ENCODE measurements at places on chromosomes 2 and 18. TPM values are rescaled to one million over a fixed set of nuclear protein-coding genes. Genes with fewer than 3 reads are reported as not detected.

TSPYL6 gene
- total RNA-seq, result 8.8 TPM

VAMP8 gene
- 149 TPM for total RNA-seq

NFE2L2 gene
- total RNA-seq, result 64.8 TPM

GRCh38 chr2:213016984-213017351 is 134.4 kb downstream of the IKZF2 start:
- DNase-seq, result no peak

GRCh38 chr2:19207452-19207851 is 151.0 kb downstream of the OSR1 start:
- no peak for DNase-seq

- DNase-seq, result no peak
Observed at GRCh38 chr2:28995765-28996750, 15.0 kb downstream of the TOGARAM2 start.

ATOH8 gene
- total RNA-seq, result not detected

GRCh38 chr2:55869637-55870325 is 53.8 kb downstream of the EFEMP1 start:
- DNase-seq, result no peak

- DNase-seq, result no peak
Observed at GRCh38 chr18:62720048-62720447, 4.7 kb downstream of the PHLPP1 start.

GRCh38 chr18:26545335-26546123 is 2.8 kb downstream of the KCTD1 start:
- DNase-seq, result no peak

GRCh38 chr2:136091899-136092298 is 26.1 kb downstream of the CXCR4 start:
- no peak for DNase-seq

- no peak for DNase-seq
Observed at GRCh38 chr2:173572848-173573247, 218.2 kb downstream of the CDCA7 start.

DNA sequence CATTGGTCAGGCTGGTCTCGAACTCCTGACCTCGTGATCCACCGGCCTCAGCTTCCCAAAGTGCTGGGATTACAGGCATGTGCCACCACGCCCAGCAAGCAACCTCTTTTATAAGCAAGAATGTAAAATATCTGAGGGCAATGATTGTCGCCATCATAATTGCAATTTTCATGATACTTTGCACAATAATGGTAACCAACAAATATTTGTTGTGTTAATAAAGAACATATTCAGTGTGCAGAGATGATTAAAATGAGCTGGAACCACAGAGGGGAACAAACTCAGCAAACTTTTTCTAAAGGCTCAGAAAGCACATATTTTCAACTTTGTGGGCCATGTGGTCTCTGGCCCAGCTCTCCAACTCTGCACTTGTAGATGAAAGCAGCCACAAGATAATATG is 115.2 kb upstream of the SIX2 start:
- no peak for DNase-seq

SLC8A1 gene
- not detected for total RNA-seq

BOLA3 gene
- total RNA-seq, result 164 TPM

POLR1A gene
- total RNA-seq, result 72.1 TPM

DNA sequence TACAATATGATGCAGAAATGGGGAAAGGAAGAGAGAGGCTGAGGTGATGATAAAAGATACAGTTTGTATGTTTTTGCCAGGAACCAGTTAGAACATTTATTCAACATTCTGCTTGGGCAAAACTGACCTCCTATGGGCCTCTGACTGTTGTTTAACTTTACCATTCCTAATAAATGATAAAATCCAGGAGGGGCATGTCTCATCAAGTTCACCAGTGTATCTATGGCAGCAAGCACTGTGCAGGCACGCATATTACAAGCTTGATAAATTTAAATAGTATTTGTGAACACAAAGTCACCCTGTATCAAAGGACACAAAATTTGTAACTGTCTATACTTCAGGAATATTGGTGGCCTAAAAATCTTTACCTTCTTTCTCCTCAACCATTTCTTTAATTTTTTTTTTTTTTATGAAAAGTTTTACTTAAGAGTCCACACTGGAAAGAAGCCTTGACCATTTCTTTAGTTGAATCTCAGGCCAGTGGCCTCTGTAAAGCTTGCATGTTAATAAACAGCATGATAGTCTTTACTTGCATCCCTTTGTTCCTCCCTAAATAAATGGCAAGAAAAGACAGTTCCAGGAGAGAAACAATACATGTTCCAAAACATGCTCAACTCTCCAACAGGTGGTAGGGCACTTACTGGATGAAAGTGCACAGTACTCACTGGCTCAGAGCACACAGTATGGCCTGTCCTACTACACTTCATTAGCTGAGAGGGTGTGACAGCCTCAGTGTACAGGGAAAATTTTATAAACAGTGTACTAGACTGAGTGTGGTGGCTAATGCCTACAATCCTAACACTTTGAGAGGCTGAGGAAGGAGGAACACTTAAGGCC is 52.3 kb downstream of the SOS1 start:
- no peak for DNase-seq

GRB14 gene
- not detected for total RNA-seq

DNA sequence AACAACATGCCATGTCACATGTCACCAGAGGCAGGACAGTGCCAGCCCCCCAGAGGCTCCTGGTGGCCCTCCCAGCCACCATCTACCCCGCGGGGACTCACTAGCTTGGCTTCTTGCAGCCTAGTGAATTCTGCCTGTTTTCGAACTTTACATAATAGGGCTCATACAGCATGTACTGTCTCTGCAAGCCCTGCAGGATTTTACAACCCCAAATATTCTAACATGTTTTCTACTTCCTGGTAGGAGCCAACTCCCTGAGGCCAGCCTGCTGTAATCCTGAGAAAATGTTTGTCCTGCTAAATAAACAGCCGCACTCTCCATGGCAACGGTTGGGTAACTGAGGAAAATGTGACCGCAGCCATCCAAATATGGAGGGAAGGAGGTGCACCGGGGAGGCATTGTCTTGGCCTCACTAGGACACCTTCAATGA is 2.7 kb downstream of the PER2 start:
- DNase-seq, result no peak

DNA sequence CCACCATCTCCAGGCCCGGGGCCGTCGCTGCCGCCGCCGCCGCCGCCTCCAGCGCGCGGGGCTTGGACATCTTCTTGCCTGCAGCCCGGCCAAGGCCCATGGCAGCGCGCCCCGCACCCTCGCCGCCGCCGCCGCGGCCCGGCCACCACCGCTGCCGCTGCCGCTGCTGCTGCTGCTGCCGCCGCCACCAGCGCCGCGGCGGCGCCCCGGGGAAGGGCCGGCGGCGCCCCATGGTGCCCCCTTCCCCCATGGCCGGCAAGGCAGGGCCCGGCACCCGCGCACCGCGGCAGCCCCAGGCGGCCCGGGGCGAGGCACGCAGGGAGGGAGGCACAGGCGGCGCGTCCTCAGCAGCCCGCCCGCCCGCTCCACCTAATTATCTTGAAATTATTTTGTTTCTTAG is 3057.4 kb downstream of the RPIA start:
- DNase-seq, result no peak

DNA sequence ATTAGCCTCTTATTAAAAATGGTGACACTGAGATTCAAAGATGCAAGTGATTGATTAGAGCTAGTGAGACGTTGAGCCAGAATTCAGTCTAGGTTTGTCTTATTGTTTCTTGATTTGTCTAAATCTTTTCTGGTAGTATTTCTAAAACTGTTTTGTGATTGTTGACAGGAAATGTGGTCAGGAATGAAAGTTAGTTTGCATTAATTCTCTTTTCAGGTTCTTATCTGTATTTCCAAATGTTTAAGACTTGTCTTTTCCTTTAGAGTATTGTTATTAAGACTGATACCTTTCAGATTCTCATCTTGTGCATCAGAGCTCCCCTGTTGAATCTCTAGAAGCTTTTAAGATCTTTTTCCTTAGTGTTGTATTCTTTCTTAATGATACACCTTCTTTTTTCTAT is 89.3 kb downstream of the MBD5 start:
- DNase-seq, result no peak

LONRF2 gene
- total RNA-seq, result 5.0 TPM

- DNase-seq, result no peak
Observed at GRCh38 chr2:152472481-152472887, 137.5 kb downstream of the FMNL2 start.

GRCh38 chr2:74457549-74458131 is 598 bp upstream of the WBP1 start:
- DNase-seq, result no peak

DNA sequence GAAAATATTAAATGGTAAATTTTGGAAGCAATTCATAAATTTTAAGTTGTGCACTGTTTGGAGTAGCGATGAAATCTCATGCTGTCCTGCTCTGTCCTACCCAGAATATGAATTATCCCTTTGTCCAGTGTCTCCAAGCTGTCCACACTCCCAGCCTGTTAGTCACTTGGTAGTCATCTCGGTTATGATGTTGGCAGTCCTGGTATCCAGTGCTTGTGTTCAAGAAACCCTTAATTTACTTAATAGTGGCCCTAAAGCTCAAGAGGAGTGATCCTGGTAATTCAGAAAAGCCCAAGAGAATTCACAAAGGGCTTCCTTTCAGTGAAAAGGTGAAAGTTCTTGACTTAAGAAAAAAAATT is 71.8 kb upstream of the STAM2 start:
- DNase-seq, result no peak

ERMN gene
- total RNA-seq, result not detected

DNA sequence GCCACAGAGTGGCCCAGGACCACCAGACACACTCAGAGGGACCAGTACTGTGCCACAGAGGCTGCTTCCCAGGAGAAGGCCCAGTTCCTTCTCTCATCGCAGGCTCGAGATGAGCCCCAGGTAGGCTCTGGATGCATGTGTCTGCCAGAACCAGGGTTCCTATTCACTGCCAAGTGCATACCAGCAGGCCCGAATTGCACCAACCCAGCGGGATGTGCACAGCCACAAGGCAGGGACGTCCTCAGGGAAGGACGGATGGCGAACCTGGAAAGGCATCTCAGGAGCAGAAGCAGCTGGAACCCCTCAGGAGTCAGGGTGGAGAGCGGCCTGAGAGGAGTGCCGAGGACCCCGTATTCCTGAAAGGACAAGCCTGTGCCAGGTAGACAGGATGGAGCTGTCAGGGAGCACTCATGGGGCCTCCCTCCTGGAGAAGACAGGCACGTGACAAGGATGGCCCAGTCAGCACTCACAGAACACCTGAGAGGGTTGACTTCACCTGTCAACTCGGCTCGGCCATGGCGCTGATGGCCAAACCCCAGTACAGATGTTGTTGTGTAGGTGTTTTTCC is 73.7 kb downstream of the PTGR3 start:
- DNase-seq, result no peak

- DNase-seq, result no peak
Observed at GRCh38 chr2:182128821-182129707, 143.4 kb downstream of the PPP1R1C start.

Data from K562 (cell line).